GM23248 (cell line): ENCODE measurements at places on chromosomes 12 and 14. TPM values are rescaled to one million over a fixed set of nuclear protein-coding genes. Genes with fewer than 3 reads are reported as not detected.
A peak's percentile ranks its signal among the peaks of the same experiment; 100 is the strongest.

DNA sequence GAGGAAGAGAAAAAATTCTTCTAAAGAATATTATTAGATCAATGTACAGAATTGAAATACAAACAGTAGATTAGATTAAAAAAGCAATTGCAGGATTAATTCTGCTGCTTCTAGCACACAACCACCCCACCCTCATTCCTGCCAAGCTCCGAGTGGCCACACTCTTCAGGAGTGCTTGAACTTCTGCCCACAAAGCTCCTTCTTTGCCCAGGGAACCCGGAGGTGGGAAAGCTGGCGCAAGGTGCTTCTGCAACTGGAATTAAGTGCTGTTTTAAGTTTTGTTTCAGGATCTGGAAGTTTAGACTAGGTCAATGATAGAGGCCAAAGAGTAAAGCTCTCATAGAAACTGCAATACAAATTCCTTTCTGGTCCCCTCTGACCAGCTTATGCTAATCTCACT, 94.1 kb upstream of the BMP4 start:
- H3K4me3 ChIP-seq = no peak overlapping the region
- DNase-seq = no peak
- H3K27ac ChIP-seq = no peak overlapping the region
- H3K27me3 ChIP-seq = peaks cover 22% of the 10 kb centered on the region

- DNase-seq = peak; percentile 34
- H3K4me3 ChIP-seq = no peak overlapping the region
- H3K36me3 ChIP-seq = no peaks in the 10 kb centered on the region; the same call in 1 of the 2 replicates
- no peak overlapping the region for H3K27ac ChIP-seq
Measured at GRCh38 chr14:95537298-95538089, 2.6 kb downstream of the GLRX5 start.

GRCh38 chr14:103514596-103515421, 7.8 kb downstream of the CKB start:
- peaks cover 6% of the 10 kb centered on the region; the same call in 1 of the 2 replicates for H3K36me3 ChIP-seq
- H3K4me3 ChIP-seq = no peak overlapping the region
- DNase-seq = no peak
- no peak overlapping the region; the same call in 1 of the 2 replicates for H3K27ac ChIP-seq
- H3K4me1 ChIP-seq = peaks cover 27% of the 10 kb centered on the region

DNA sequence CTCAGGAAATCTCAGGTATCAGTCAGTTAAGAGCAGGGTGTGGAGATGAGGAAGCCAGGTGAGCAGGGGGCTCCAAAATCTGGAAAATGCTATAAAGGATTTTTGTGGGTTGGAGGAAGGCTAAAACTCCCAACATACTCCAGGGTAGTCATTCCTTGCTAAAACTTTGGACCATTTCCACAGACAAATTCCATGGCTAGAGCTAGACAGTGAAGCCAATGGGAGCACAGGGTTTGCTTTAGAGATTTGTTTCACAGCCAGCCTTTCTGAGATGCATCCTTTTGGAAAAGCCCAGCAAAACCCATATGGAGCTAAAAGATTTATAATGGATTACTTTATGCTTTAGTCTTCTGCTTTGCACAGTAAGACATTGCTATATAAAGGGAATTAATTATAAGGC, 146.5 kb downstream of the SAMD4A start:
- peaks cover 39% of the 10 kb centered on the region for H3K4me1 ChIP-seq
- no peaks in the 10 kb centered on the region for H3K36me3 ChIP-seq
- no peaks in the 10 kb centered on the region for H3K27me3 ChIP-seq
- peak; percentile 68 for DNase-seq
- peak overlapping the region; percentile 68 for H3K27ac ChIP-seq
- no peak overlapping the region for H3K4me3 ChIP-seq

- no peak for DNase-seq
- no peaks in the 10 kb centered on the region for H3K36me3 ChIP-seq
- peaks cover 1% of the 10 kb centered on the region; the same call in 1 of the 2 replicates for H3K27me3 ChIP-seq
- H3K27ac ChIP-seq = no peak overlapping the region
Measured at GRCh38 chr12:46103559-46104383, 113.4 kb upstream of the SCAF11 start.

DNA sequence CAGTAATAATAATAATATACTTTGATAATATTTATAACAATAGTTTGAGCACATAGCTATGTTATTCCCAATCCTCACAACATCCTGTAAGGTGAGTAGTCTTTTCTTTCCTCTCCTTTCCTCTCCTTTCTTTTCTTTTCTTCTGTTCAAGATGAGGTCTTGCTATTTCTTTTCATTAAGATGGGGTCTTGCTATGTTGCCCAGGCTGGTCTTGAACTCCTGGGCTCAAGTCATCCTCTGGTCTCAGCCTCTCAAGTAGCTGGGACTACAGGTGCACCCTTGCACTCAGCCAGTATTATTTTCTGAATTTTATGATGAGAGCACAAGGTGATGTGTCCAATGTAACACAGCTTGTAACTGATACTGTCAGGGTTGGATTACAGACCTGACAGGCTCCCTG, 134.6 kb downstream of the OTOGL start:
- peaks cover 12% of the 10 kb centered on the region for H3K4me1 ChIP-seq
- no peaks in the 10 kb centered on the region for H3K27me3 ChIP-seq
- no peak overlapping the region for H3K27ac ChIP-seq
- no peak overlapping the region for H3K4me3 ChIP-seq
- DNase-seq = no peak

- H3K27ac ChIP-seq = no peak overlapping the region
- H3K27me3 ChIP-seq = no peaks in the 10 kb centered on the region
- peaks cover 22% of the 10 kb centered on the region for H3K4me1 ChIP-seq
- H3K4me3 ChIP-seq = no peak overlapping the region
- H3K36me3 ChIP-seq = no peaks in the 10 kb centered on the region
Measured at GRCh38 chr14:99791476-99792209, 1.6 kb upstream of the EML1 start.

DNA sequence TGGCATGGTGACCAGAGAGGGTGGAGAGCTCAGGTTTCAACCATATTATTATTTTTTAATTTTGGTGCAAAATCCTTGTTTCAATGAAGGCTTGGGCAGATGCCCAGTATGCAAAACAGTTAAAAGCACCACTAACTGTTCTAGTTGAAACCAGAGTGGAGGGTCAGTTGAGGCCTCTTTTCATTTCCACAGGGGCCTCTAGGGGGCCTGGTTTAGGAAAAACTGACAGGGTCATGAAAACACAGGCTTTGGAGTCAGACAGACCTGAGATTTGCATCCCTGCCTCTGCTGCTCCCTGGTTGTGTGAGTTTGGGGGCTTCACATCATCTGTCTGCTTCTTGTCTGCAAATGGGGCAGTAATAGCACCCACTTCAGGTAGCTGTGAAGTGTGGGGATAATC, 3.3 kb upstream of the RPH3A start:
- DNase-seq = no peak
- H3K27me3 ChIP-seq = no peaks in the 10 kb centered on the region
- no peaks in the 10 kb centered on the region for H3K4me1 ChIP-seq
- H3K27ac ChIP-seq = no peak overlapping the region
- H3K4me3 ChIP-seq = no peak overlapping the region

- no peaks in the 10 kb centered on the region for H3K36me3 ChIP-seq
- H3K27ac ChIP-seq = no peak overlapping the region
Measured at GRCh38 chr12:2832550-2833127, 2.2 kb downstream of the NRIP2 start.

DNA sequence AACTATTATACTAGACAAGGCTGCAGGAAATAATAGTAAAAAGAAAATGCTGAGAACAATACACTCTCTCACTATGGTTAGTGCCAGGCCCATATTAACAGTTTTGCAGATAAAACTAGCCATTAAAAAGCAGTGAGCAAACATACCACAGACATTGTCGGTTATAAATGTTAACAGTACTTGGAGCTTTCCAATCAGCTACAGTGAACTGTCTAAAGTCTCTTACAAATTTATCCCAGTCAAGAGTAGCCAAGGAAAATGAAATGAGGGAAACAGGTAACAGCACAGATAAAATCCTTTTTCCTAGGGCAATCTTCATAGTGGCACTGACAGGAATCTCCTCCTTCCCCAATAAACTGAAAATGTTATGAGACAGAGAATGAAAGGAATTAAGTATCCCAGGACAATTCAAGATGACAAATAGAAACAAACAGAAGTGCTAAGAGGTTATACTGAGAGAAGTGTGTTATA, 30.8 kb downstream of the PAWR start:
- H3K4me3 ChIP-seq = no peak overlapping the region
- peak; percentile 20 for DNase-seq
- 0 out of 2 replicates have a peak, but pooled peaks cover 9% of the 10 kb centered on the region for H3K36me3 ChIP-seq

GRCh38 chr12:49922349-49923034, 18.8 kb upstream of the FAIM2 start:
- no peak overlapping the region for H3K4me3 ChIP-seq
- no peak for DNase-seq
- no peaks in the 10 kb centered on the region for H3K36me3 ChIP-seq
- H3K27me3 ChIP-seq = no peaks in the 10 kb centered on the region
- H3K4me1 ChIP-seq = peaks cover 14% of the 10 kb centered on the region

DNA sequence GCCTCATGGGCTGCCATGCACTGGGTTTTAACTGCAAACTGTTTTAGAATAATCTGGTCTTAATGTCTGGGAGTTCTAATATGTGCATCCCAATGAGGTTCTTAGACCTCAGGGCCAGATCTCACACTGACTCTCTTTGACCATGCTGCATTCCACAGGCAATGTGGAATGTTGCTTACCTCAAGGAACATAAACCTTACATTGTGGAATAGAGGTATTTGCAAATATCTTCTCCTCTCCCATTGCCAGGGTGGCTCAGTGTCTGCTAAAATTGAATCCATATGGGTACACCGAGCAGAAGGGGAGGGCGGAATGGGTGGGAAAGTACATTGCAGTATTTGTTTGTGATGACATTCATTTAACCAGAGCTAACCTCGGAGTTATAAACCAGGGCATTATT, 78.6 kb downstream of the CHST11 start:
- H3K4me3 ChIP-seq = no peak overlapping the region
- no peaks in the 10 kb centered on the region for H3K36me3 ChIP-seq
- peak; percentile 56 for DNase-seq
- H3K4me1 ChIP-seq = peaks cover 15% of the 10 kb centered on the region

- no peaks in the 10 kb centered on the region for H3K27me3 ChIP-seq
- no peak for DNase-seq
- no peak overlapping the region for H3K27ac ChIP-seq
- no peaks in the 10 kb centered on the region for H3K36me3 ChIP-seq
- no peak overlapping the region for H3K4me3 ChIP-seq
- no peaks in the 10 kb centered on the region; the same call in 1 of the 2 replicates for H3K4me1 ChIP-seq
Measured at GRCh38 chr14:99951085-99951484, 114.1 kb upstream of the EVL start.

DNA sequence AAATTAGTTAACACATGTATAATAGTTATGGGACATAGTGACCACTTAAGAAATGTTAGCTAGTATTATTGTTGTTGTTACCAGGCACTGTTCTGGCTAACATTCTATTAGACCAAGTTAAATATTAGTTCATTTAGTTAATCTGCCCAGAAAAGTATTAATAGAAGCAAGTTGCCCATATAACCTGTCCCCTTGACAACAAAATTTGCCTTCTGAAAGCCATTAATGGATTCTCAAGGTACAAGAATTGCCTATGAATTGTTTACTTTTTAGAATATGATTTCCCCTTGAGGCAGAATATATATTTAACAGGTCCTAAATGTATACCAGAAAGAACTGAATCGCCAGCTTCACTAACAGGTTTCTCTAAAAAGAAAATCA, 167.3 kb upstream of the TMCC3 start:
- no peaks in the 10 kb centered on the region for H3K4me1 ChIP-seq
- no peaks in the 10 kb centered on the region for H3K36me3 ChIP-seq
- no peak for DNase-seq
- H3K27me3 ChIP-seq = no peaks in the 10 kb centered on the region

DNA sequence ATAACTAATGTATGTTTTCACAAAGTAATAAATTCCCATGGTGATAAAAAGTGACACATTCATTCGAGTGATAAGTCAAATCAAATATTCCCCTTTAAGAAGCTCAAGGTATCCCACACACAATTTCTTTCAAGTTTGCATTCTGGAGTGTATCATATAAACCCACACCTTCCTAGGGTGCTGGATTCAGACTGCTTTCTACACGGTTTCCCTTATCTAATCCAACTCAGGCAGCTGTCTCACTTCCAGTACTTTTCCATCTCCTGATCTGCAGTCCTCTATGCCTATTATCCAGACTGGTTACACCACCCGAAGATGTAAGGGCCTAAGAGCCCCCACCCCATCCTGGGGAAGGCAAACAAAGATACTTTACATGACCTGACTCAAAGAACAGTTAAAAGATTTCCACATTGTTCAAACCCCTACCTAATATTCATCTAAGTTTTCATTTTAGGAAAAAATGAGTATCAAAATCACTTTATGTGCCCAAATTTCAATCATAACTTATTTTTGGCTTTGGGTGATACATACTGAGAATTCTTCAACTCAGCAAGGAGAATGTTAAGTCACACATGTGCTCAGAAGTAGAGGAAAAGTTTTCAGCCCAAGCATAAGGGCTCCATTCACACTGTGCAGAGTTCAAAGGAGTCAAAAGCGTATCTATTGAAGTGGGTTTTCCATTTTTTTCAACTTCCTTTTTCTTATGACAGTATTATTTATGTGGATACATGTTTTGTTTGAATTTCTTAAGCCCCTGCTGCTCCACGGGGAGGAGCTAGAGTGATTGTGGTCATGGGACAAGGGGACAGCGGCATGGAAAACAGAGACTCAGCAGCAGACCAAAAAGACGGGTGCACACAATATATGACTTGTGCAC, 41.8 kb downstream of the CORO1C start:
- H3K36me3 ChIP-seq = peaks cover 19% of the 10 kb centered on the region
- H3K27ac ChIP-seq = peak overlapping the region; percentile 99
- peak overlapping the region; percentile 56 for H3K4me3 ChIP-seq
- DNase-seq = peak; percentile 54
- peaks cover 81% of the 10 kb centered on the region for H3K4me1 ChIP-seq

DNA sequence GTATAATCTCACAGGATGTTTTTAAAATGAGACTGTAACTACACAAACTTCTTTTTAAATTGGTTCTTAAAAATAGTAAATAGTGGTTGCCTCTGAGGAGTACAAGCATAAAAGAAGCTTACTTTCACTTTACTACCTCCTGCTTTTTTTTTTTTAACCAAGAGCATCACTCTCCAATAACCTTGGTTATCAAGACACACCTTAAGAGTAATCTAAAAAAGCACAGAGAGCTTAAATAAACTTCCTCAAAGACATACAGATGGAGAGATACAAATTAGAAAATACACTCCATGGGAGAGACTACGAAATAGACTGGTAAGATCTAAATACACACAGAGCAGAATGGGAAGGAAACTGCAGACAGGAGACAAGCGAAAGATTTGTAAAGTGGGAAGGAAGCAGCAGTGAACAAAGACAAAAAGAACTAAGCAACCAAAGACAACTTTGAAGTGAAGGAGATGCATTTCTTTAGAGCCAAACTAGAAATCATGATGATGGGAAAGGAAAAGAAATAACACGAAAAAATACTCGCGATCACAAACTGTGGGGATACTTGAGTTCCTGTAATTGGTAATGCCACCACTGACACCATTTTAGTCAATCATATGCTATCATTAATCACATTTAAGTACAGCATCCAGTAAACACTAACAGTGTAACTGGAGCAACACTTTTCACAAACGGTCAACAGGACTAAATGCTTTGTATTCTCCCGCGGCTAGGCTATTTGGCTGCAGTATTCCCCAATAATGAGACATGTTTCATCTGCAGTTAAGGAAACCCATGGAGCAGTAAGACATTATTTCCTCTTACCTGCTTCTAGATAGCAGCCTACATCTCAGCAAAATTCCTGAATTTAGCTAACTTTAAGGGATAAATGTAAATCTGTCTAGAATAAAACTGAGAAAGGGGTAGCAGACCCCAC, 8.2 kb downstream of the SINHCAF start:
- no peaks in the 10 kb centered on the region for H3K27me3 ChIP-seq
- no peak for DNase-seq
- no peaks in the 10 kb centered on the region for H3K4me1 ChIP-seq
- no peak overlapping the region for H3K27ac ChIP-seq

ACVRL1 gene
- 67.4 and 114 TPM in 2 replicates for total RNA-seq

PTPRO gene
- total RNA-seq = 0.13 and 0.22 TPM in 2 replicates

RAPGEF3 gene
- total RNA-seq = 1.3 and 3.7 TPM in 2 replicates

IGFBP6 gene
- total RNA-seq = 1,132 and 1,614 TPM in 2 replicates

CLEC4D gene
- not detected in 2 replicates for total RNA-seq

TCL1A gene
- total RNA-seq = not detected in 2 replicates

SLC6A13 gene
- total RNA-seq = not detected in 2 replicates
